CD4-positive, CD25-positive, alpha-beta regulatory T cell (primary cell): ENCODE measurements at places on chromosomes 4 and X.

DNA sequence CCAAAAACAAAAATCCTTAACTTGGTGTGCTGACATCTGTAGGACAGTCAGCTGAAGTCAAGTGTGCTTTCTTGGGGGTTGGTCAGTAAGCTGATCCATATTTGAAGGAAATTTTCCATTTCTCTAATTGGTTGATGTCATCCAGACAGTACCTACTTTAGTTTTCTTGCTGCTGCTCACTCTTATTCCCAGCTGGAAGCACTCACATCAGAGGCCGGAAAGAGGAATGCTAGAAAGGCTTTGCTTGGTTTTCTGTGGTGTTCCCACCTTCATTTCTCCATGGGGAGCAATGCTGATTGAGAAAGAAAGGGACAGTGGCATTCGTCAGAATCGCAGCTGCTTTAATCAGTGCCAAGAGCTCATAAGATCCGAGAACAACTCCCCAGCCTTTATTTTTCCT, 227.0 kb downstream of the C4orf33 start:
- DNase-seq: no peak

DNA sequence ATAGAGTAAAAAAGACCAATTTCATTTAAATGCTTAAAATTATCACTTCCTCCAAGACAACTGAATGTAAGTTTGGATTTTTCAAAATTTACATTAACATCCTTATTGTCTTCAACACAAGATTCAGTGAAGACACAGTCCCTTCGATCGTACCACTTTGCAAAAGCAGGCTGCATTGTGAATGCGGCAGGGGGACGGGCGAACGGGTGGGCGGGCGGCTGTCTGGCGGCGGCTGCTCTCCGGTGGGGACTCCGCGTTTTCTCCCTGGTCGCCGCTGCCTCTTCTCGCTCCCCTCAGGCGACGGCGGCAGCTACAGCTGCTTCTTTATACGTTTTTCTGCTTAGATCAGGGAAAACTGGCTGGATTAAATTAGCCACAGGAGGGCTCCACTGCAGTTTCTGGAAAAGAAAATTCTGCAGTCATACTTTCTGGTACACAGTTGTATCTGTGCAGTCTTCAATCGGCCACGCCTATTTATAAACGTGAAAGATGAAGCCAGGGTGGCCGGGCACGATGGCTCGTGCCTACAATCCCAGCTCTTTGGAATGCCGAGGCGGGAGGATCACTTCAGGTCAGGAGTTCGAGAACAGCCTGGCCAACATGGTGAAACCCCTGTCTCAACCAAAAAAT, 33.9 kb upstream of the HPF1 start:
- peak; percentile 12 for DNase-seq

DNA sequence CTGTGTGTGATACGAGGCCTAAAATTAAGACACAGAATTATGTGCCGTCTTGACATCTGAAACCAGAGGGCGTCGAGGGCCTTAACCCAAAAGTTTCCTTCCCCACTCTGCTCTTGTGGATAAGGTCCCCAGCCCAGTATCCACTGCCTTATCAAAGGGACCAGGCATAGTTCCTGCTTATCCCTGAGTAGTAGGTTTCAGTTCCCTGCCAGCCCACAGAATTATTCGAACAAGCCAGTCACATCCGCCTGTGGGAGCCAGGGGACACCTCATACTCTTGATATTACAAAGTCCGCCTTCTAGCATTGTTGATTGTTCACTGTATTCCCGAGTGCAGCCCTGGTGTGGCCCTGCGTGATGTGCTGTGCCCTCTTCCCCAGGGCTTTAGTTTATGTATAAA, 5.4 kb upstream of the MMRN1 start:
- DNase-seq: no peak

- no peak for DNase-seq
These were observed 90.0 kb upstream of the EGFL6 start for GRCh38 chrX:13479452-13479813.

GRCh38 chr4:26402458-26402857, 81.6 kb downstream of the RBPJ start:
- DNase-seq: no peak

DNA sequence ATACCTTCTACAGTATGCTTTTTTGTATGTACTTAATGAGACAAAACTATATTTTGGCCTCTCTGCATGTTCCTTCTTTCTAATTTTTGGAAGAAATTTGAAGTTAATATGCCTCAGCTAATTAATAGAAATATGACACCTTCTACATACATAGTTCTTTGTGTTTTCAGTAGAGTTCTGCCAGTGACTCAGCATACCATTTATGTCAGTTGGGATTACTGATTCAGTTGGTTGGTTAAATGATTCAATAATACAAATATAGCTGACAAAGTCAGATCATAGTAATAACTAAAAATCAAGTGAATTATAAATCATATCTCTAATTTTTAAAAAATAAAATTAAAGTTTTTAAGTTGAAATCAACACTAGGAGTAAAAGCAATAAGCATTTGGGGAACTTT, 16.8 kb downstream of the BTC start:
- no peak for DNase-seq

GRCh38 chr4:184534511-184535391, 60.4 kb upstream of the IRF2 start:
- DNase-seq: peak; percentile 64

- DNase-seq: no peak
These were observed 1250.7 kb downstream of the RAPGEF2 start for GRCh38 chr4:160353548-160353947.

DNA sequence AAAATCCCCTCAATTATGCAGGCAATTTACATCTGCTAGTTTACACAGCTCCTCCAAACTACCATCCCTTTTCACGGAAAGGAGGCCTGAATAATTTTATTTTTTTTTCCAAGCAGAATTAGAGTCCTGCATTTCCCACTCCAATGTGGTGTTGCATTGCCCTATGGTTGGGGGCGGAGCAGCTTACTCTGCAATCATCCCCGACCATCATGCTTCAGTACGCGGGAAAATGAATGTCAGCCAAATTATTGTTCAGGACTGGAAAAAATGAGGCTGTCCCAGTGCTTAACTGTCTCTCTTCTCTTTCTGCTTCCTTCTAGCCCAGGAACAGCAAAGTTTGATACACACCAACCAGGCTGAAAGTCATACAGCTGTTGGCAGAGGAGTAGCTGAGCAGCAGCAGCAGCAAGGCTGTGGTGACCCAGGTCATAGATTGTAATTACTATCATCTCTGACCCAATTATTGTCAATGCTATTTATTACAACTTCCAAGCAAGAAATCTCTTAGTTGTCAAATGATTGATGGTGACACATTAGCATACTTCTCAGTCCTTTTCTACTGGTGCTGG, 28.3 kb downstream of the MMRN1 start:
- no peak for DNase-seq

- no peak for DNase-seq
These were observed 150.9 kb downstream of the SLC10A7 start for GRCh38 chr4:146370841-146371240.

- DNase-seq: no peak
These were observed 4.1 kb downstream of the NOA1 start for GRCh38 chr4:56973336-56973735.

- DNase-seq: no peak
These were observed 188.3 kb downstream of the RAPGEF2 start for GRCh38 chr4:159291176-159291575.

- no peak for DNase-seq
These were observed 1782.4 kb upstream of the PCDH10 start for GRCh38 chr4:131366714-131367113.

DNA sequence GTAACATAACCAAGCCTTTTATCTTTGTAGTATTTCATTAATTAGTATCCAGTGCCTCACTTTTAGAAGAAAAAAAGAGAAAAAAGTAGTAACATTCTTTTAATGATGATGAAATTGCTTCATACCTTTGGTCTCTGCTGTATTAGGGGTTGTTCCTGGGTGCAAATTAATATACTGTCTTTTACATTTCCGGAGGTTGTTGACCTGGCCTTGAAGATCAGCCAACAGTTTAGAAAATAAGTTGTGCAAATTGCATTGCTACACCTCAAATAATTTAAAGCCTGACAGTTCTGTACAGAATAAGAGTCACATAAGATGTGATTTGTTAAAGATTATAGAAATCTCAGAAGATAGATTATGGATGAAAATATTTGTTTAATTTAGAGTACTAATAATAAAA, 3.8 kb downstream of the NFKB1 start:
- no peak for DNase-seq

- DNase-seq: no peak
These were observed 652 bp downstream of the SRPX start for GRCh38 chrX:38220024-38220414.

DNA sequence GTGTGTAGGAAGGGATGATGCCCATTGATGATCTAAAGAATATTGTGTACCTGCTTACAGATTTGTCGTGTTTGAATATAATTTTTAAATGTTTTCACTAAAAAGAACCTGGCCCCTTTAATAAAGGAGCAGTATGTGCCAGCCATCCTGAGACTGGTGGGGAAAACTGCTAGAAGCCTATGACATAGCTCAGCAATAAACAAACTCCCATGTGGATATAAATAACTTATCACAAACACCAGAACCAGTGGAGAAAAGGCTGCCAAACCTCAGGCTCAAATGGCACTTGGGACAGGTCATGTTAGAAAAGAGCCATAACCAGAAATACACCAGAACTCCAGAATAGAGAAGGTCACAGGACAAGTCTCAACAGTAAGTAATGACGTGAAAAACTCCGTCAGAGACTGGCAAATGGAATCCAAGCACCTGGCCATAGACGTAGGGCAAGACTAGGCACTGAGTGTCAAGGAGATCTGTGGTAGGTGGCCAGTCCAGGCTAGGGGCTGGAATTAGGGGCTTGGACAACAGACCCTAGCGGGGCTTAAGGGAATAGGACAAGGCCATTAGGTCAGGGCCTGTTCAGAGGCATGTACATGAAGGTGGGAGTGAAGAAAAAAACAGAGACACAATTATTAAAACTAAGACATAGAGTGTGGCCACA, 11.7 kb upstream of the QRFPR start:
- DNase-seq: no peak

- no peak for DNase-seq
These were observed 43.6 kb upstream of the AFAP1 start for GRCh38 chr4:7983296-7983695.
